ENCODE measurements at places on chromosomes 7 and 10.

DNA sequence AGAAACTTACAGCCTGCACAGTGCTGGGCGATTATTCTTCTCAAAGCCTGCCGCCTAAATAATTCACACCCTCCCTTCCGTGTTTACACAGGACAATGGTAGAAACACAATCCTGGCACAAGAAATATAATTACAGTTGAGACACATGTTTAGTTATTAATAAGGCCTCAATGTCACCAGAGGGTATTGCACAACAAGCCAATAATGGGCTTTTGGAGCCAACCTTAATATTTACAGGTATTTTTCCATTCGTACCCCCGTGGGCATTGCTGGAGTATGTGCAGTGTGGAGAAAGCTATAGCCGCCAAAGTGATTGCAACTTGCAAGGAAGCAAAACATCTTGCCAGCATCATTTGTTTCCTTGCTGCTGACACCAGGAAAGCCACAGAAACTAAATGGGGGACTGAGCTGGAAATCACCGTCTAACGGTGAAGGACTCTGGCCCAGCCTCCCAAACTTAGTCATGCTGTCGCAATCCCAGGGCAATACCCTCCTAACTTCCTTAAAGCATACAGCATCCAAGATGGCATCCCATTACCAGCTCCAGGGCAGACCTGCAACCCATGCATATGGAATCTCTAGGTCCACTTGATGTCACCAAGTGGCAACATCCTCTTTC lies 8.6 kb downstream of the CALN1 start:
- no peak for DNase-seq

DNA sequence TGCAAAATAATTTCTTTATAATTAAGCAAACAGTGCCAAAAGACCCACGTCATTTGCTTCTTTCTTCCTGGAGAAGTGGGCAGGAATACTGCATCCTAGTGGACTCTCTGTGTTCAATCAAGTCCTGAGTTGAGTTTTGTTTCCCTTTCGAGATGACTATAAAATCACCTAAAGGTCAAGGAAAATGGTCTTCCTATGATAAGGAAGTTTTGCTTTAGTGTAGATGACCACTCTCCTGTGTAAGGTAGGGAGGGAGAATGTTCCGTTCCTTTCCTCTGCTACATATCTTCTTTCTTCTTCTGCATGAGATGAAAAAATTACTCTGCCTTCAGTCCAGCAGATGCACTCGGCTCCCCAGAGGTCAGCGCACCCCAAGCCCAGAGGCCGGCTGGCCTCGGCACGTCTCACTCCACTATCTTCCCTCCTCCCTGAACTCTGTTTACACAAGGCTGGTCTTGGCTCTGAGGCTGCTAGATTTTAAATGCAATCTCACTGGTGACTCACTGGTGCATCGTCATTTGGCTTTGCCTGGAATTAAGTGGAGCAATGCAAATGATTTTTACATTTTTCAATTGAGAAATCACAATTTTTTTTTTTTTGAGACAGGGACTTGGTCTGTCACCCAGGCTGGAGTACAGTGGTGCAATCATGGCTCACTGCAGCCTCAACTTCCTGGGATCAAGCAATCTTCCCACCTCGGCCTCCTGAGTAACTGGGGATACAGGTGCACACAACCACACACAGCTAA lies 18.6 kb upstream of the VDAC2 start:
- DNase-seq: peak; percentile 37

- peak; percentile 36 for DNase-seq
Measured at GRCh38 chr7:77537778-77538280, 734 bp downstream of the PTPN12 start.

GRCh38 chr7:128890306-128891109 lies 20.0 kb downstream of the KCP start:
- DNase-seq: no peak

DNA sequence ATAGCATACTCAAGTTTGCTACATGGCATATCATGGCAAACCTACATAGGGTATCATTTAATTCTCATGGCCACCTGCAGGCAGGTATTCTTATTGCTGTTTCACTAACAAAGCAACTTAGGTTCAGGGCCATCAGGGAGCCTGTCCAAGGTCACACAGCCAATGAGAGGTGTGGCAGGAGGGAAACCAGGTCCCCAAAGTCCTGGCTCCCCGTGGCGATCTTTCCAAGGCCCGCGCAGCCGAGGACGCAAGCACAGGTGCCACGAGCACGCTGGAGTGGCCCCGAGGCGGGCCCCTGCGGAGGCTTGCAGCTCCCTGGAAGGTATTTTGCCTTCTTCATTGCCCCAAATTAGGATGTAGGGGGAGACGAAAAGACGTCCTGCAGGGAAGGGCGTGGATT lies 20.8 kb downstream of the PRKAG2 start:
- no peak for DNase-seq

DNA sequence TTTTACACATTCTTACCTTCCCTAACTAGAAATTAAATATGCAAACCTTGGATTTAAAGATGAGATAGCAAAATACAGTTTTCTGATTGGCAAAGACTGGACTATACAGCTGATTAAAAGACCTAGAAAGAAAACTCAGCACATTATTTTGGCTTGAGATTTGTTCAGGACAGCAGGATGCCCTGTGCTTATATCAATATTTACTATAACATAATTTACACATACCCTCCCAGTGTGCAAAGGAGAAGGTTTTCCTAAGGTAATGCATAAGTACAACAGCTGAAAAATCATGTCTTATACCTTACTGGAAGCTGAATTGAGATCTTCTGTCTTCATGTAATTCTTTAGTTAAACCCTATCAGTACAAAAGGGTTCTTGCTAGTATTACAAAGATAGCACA lies 458.6 kb downstream of the PARD3 start:
- no peak for DNase-seq

DNA sequence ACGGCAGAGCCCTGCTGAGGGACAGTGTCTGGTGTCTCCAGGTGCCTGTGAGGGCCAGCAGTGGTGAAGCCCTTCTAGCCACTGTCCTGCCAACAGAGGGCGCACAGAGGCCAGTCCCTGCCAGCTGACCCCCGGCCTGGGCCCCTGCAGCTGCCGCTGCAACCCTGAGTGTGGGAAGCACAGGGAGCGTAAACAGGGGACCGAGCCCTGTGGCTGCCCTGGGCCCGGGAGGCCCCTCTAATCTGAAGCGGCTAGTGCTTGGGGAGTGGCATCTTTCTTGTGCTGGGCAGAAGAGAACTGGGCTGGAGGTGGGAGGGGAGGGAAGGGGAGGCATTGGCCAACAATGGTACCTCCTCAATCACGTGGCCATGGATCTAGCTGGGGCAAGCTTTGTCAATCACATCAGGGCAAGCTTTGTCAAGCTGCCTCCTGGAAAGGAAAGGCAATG lies 34.6 kb downstream of the TRIM8 start:
- peak; percentile 86 for DNase-seq

DNA sequence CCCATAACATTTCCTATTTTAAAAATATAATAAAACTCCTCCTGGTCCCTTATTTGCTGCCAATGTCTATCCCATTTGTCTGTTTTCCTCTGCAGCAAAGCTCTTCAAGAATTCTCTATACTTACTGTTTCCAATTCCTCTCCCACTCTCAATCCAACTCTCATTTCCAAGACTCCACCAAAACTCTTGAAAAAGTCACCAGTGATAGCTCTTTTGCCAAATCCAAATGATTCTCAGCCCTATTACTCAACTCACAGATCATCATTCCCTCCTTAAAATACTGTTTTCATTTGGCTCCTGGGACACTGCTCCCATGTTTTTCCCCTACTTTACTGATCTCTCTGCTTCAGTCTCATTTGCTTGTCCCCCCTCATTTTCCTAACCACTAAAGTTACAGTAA lies 139.4 kb downstream of the HIBADH start:
- no peak for DNase-seq

GRCh38 chr7:69018200-69018599 lies 580.1 kb upstream of the AUTS2 start:
- no peak for DNase-seq
